ENCODE measurements at places on chromosomes 7 and 10.

DNA sequence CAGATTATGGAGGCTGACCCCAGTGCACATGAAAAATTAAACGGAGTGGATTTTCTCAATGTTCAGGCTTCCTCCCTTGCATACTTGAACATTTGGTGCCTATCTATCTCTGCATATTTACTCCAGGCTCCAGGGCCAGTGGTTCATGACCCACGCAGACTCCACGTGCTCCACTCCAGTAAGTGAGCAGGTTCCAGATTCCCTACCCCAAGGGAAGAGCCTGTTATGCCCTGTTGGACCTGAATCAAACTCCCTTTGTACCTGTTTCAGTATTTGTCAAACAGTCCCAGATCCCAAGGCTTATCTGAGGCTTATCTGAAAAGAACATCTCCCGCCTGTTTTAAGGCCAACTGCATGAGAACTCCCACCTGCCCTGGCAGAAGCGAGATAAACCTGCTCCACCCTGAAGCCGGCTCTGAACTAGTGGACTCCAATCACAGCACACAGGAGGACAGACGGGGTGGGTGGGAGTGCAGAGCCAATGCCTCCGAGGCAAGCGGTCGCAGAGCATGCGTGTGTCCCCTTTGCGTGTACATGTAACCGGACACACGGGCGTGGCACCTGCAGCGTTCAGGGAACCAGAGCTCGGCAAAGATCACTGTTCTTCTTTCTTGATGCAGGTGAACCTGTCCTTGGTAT, 2.3 kb upstream of the FUOM start:
- no peak for DNase-seq

DNA sequence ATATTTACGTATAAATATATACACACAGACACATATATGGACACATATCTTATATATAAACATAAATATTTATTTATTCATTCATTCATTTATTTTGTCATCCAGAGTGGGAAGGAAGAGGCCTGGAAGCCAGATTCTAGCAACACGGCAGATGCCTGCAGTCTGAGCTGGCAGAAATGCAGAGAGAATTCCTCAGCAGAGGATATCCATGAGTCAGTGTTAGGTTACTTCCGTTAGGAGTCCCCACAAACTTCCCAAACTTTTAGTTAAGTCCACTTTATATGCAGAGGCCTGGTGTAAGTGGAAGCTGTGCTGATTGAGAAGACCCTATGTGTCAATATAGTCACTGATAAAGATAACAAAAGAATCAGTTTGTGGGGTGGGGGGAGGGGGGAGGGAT, 89.6 kb downstream of the PPP1R17 start:
- no peak for DNase-seq

GRCh38 chr7:33093266-33093665, 15.9 kb downstream of the RP9 start:
- no peak for DNase-seq

GRCh38 chr10:33233221-33233620, 101.2 kb downstream of the NRP1 start:
- no peak for DNase-seq

DNA sequence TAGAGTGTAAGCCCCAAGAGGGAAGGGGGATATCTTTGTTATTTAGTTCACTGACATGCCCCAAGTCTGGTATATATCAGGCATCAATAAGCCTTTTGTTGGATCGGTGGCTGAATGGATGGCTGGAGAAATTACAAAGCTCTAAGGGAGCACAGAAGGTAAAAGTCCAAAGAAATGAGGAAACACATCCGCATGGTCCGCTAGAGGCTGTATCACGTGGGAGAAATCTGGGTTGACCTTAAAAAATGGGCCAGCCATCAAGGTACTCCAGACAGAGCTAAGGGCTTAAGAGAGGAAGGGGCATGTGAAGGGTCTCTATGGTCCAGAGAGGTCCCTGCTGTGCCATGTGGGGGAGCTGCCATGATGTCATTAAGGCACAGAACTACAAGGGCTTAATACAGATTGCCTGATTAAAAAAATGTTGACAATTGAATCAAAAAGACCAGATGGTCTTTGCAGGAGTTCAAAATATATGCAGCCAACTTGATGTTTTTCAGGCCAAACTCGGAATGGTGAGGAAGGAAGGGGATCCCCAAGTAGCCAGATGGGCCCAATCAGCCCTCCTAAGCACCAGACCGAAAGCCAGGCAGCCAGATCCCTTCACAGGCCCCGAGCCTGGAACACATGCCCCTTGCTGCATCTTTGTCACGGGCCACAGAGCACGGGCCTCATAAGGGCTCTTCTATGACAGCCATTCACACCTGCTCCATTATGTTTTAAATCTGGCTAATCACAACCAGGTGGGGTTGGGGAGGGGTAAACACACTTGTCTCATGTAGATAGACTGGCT, 31.9 kb downstream of the SCRN1 start:
- DNase-seq = no peak

DNA sequence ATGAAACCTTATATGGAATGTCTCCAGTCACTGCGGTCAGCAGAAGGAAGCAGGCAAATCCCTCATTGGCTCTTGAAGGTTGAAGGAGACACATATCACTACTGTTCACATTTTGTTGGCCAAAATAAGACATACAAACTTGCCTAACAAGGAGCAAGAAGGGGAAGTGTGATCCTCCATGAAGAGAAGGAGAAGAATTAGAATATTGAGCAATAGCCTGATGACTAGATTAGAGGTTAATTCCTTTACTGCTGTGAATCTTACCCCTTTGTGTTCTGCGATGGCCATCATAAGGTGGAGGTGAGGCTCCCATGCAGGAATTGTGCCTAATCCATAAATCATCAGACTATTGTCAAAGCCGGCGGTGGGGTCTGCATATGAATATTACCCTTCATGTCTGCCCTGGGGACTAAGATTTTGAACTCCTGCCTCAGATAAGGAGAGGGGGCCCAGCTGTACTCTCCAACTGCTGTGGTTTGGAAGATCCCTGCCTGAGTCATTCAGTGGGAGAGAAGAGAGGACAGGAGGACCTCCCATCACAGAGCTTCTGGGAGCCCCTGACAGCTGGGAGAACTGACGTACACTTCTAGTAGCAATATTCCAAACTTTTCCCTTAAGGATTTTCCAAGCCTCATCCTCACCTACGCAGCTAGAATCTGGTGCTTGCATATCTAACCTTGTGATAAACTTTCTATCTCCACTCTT, 398.5 kb downstream of the REEP3 start:
- no peak for DNase-seq

DNA sequence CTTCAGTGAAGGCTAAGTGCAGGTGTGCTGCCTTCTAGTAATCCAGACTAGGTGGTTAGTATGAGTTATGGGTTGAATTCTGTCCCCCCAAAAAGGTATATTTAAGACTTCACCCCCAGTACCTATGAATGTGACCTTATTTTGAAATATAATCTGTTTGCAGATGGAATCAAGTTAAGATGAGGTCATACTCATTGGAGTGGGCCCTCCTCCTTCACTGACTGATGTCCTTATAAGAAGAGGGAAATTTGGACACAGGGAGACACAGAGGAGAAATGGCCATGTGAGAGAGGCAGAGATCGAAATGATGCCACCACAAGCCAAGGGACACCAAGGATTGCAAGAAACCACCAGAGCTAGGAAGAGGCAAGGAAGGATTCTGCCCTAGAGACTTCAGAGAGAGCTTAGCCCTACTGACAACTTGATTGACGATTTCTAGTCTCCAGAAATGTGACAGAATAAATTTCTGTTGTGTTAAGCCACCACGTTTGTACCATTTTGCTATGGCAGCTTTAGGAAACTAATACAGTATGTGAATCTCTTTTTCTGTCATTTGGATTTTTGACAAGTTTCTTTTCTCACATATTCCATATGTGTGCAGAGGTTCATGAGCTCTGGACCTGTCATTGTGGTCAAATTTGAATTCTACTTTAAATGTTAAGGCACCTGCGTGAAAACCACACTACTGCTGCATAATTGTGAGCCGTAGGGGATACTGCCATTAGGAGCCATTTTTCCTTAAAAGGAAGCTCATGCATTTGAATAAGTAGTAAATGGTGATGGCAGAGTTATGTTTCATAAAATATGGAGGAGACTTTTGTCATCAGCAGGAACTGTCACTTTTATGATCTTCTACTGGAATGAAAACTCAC, 2.6 kb upstream of the RPA3 start:
- DNase-seq = no peak

DNA sequence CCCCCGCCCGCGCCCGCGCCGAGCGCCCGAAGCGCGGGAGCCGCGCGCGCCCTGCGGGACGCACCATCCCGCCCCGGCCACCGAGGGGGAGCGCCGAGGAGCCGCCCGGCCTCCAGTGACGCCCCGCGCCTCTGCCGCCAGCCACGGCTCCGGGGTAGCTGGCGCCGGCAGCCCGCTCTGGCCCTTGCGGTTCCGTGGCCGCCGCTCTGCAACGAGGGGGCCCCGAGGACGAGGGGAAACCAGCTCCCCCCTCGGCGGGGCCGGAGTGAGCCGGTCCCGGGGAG, at the start of gene PAXIP1:
Gene PAXIP1, minus strand, starts transcription at position 33 of the 284 bp plus-strand sequence. CDS start 195 bp downstream, outside the sequence.
- peak; percentile 46 for DNase-seq

DNA sequence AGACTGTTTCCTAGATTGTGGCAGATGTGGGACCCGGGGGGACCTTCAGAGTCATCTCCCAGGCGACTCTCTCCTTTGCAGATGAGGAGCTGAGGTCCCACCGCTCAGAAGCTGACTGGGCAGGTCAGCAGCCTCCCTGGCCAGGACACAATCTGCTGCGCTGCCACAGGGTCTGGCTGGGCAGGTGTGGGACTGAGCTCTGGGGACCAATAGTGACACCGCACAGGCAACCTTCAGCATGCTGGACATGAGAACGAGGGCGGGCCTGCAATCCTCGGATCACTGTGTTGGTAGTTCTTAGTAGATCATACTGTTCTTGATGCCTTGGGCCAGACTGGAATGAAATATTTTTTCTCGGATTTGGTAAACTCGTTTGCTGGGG, 20.5 kb upstream of the CRYGN start:
- no peak for DNase-seq

GRCh38 chr7:24668927-24669635, 88.2 kb downstream of the GSDME start:
- DNase-seq = no peak

DNA sequence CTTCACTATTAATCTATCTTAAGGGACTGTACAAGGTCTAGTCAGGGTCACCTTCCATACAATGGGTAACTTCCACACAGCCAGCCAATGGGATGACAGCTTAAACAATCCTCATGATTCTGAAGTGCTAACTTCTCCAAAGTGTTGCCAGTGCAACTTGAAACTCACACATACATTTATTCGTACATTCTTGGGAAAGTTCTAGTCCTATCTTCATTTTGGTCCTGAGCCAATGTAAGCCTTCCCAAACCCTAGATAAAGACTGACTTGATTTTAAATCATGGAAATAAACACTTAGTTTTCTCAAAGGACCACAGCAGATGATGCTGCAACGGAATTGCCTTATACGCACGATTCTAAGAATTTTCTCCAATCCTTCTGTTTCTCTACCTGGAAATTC, 117.5 kb upstream of the COL1A2 start:
- no peak for DNase-seq

DNA sequence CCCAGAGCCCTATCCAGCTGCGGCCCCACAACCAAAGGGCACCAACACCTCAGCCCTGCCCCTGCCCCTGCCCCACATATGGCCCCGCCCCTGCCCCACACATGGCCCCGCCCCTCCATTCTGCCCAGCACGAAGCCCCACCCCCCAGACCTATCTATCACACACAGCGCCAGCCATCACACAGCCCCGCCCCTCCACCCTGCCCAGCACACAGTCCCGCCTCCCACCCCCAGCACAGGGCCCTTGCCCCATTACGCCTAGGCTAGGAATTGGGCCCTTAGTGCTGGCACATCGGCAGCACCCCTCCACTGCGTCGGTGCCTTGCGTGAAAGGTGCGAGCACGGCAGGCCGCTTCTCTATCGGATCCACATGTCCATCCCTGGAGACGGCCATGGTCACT, 126.8 kb downstream of the MAD1L1 start:
- DNase-seq = no peak

- DNase-seq = no peak
Observed at GRCh38 chr7:29587195-29587808, 23.7 kb downstream of the PRR15 start.

GRCh38 chr10:16646181-16647059, 124.7 kb upstream of the C1QL3 start:
- DNase-seq = no peak

- peak; percentile 36 for DNase-seq
Observed at GRCh38 chr7:152435384-152436110, at the start of gene KMT2C. KMT2C (minus strand) TSS chr7:152436003; CDS start chr7:152435786, 217 bp downstream.

GRCh38 chr10:72665925-72666324, 26.0 kb upstream of the MCU start:
- DNase-seq = no peak

DNA sequence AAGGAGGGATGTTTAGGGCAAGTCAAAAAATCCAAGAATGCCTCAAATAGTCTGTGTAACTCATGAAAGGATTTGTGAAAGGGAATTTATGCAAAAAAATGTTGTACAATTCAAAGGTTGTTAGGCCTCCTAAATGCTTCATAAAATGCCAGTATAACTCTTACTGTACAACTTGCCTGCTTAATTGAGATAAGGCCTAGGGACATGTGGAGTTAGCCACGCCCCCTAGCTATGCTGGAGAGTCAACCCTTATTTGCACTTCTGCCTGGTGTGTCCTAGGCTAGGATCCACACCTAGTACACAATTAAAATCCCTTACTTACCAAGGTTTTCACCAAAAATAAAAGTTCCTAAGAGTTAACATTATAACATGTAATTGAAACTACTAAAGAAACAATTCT, 77.2 kb downstream of the ZNF680 start:
- no peak for DNase-seq

DNA sequence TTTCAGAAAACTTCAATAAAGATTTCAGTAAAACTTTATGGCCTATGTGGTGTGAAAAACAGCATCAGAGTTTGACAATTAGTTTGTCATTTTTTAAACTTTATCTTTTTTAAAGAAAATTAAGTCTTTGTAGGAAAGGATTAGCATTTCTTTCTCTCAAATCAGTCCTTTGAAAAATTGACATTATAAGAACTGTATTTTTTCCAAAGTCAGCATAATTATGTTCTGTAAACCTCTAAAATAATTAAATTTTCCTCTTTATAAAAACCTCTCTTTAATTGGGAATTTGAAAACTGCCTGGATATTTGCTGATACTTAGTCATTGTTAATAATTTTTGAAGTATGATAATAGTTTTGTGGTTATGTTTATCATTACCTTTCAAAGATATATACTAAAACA, 226.7 kb upstream of the KAT6B start:
- DNase-seq = no peak

GRCh38 chr10:83248106-83248631, 891.1 kb upstream of the GHITM start:
- DNase-seq = no peak

- no peak for DNase-seq
Observed at GRCh38 chr10:48364659-48365405, 58.4 kb downstream of the MAPK8 start.

DNA sequence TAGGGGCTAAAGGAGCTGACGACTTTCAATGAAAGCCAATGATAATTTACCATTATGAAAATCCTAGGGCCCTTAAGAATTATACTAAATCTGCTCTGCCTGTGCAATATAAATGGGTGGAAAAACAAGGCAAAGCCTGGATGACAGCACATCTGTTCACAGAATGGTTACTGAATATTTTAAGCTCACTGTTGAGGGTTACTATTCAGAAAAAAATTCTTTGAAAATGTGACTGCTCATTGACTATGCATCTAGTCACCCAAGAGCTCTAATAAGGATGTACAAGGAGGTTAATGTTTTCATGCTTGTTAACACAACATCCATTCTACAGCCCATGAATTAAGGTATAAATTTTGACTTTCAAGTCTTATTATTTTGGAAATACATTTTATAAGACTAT, 8.9 kb downstream of the DKK1 start:
- DNase-seq = no peak

GRCh38 chr7:48759431-48760080, 164.8 kb upstream of the CDC14C start:
- DNase-seq = no peak

Data from NCI-H460 (cell line).